ENCODE measurements at places on chromosomes 13 and 19.

- no peak for DNase-seq
Observed at GRCh38 chr19:47641891-47642485, 33.1 kb downstream of the BICRA start.

GRCh38 chr19:43286096-43286495, 16.8 kb upstream of the PSG9 start:
- DNase-seq, result no peak

DNA sequence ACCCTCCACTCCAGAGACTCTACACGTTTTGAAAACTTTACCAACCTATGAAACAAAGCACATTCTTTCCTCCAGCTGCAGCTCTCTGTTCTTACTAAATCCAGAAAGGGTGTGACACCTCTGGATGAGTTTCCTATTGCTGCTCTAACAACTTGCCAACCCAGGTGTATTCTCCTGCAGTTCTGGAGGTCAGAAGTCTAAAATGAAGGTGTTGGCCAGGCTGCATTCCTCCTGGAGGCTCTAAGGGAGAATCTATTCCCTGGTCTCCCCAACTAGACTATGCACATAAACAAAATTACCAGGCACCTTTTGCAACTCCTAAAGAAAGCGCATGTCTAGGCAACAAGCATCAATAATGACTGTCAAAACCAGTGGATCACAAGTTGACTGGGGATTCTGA, 128.8 kb downstream of the NUFIP1 start:
- no peak for DNase-seq

DNA sequence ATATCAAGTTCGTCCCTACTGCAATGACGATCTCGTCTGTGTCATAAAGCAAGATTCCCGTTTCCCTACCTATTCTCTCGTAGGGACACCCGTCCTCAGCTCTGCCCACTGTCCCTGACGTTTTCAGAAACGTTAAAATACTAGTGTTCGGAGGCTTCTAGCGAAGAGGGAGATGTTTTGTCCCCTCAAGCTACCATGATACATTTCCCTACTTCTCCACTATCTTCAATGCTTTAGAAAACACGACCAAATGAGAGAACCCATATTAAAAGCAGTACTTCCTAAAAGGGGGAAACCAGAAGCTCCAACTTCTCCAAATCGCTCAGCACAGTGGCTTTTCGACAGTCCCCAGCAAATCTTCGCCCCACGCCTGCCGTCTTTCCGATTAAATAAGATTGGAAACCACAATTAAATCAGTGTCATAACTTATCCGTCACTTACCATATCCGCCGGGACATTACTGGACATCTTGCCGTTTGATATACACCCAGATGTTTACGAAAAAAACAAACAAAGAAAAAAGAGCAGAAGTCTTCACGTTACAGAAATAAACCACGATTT, 1.3 kb downstream of the UBL3 start:
- no peak for DNase-seq

- DNase-seq, result no peak
Observed at GRCh38 chr13:34035676-34036325, 217.9 kb downstream of the RFC3 start.

GRCh38 chr19:33158365-33158764, 26.5 kb downstream of the WDR88 start:
- DNase-seq, result no peak

- peak; percentile 26 for DNase-seq
Observed at GRCh38 chr19:34667349-34668076, 9.4 kb downstream of the SCGB2B2 start.

DNA sequence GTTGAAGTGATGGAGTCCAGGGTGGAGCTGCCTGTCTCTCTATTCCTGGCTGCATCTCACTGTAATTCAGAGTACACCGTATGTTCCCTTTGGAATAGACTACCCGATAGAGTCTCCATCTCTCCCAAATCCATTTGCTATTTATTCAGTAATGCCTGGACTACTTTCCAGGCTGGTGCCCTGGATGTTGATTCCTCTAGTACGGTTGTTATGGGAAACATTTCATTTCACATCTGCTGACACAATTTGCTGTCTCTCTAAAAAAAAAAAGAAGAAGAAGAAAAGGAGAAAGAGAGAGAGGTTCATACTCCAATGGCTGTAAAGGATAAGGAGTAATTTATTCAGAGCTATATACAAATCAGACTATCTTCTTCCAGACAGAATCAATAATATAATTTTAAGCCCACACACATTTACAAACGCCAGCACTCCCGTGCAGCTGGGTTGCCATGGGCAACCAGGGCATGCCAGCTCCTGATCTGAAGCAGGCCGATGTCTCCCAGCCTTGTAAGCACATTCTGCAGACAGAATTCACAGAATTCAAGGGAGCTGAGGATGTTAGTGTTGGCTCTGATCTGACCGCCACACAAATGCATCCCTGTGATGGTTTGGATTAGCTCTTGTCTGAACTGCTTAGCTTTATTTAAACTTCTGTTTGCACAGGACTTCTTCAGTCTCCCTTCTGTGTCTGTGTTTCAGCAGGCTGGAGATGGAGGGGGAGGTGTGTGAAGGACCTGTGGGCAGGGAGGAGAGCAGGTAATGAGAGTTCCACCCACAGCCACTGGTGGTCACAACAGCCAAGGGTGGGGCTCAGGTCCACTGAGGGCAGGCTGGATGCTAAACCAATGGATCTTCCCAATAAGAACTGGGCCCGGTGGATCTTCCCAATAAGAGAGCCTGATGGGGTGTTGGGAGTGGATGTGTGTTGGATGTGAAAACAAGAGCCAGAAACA, 66.0 kb downstream of the TEX26 start:
- peak; percentile 46 for DNase-seq

DNA sequence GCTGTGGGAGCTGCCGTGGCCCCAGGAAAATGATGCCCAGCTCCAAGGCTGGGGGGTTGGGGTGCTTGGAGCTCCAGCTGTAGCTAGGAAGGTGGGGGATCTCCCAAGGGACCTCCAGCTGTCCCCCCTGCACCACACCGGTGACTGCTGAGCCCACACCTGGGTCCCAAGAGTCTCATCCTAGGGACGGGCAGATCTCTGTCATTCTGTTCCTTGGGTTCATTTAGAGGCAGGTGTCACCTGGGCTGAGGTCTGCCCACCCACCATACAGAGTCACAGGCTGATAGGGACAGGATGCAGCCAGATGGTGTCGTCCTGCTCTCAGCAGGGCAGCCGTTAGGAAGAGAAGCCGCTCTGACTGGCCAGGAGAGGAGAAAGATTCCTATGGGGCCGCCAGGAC, 5.3 kb downstream of the F2RL3 start:
- DNase-seq, result no peak

- DNase-seq, result peak; percentile 92
Observed at GRCh38 chr19:16435238-16435917, 36.4 kb downstream of the EPS15L1 start.

DNA sequence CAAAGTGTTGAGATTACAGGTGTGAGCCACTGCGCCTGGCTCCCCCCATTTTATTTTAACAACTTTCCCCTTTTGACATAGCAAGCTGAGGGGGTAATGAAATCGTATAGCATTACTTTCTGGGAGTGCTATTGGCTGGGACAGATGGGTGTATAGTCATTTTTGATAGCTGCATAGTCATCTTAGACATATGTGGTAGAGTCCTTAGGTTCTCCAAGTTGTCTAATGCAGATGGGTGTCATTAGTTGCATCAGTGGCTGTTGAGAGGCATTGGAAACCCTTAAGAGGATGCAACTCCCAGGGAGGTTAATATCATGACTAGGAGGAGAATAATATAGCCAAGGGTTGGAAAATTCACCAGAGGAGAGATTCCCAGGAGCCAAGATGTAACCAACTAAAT, 28.6 kb upstream of the PNMA8B start:
- DNase-seq, result no peak

Measured in AG08396 (cell line).